Left cardiac atrium (tissue), 4 donors: ENCODE measurements at places on chromosomes 4 and X.

GRCh38 chrX:47361538-47362511, 8.6 kb upstream of the ZNF157 start:
- peak; percentile 78 for DNase-seq

GRCh38 chrX:147981038-147981752, at the start of gene FMR1NB:
Gene FMR1NB (plus strand): TSS chrX:147981337. CDS start chrX:147981403, 66 bp downstream.
- DNase-seq: no peak

DNA sequence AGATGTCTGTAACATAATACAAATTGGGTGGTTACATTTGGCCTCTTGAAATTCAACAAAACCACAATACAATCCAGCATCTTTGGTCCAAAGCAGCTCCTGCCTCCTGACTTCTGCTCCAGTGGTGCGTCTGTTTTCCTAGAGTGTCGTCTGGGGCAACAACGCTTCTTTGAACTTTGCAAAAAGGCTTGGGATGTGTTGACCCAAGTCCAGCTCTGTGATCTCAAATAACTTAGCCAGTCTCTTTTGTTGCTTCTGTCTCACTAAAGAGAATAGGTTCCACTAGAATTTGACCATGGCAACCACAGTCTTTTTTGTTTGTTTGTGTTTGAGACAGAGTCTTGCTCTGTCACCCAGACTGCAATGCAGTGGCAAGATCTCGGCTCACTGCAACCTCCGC, 324.0 kb downstream of the DHRSX start:
- no peak for DNase-seq

DNA sequence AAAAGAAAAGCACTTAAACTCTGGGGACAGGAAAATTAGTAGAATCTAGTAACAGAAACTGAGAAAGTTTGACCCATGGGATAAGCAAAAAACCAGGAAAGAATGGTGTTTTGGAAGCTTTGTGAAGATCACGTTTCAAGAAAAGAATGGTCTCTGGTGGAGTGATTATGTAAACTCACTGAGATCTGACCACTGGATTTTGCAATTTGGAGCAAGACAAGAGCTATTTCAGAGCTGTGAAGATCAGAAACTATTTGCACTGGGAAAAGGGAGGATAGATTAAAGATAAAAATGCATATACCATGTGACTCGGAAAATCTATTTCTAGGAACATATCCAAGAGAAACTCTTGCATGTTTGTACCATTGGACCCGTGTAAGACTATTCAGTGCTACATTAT, 4.3 kb downstream of the TMPRSS11D start:
- DNase-seq: no peak
